ENCODE measurements at places on chromosomes 3 and 15.

GRCh38 chr15:58650102-58650501 lies 99.4 kb downstream of the ADAM10 start:
- no peak for DNase-seq

DNA sequence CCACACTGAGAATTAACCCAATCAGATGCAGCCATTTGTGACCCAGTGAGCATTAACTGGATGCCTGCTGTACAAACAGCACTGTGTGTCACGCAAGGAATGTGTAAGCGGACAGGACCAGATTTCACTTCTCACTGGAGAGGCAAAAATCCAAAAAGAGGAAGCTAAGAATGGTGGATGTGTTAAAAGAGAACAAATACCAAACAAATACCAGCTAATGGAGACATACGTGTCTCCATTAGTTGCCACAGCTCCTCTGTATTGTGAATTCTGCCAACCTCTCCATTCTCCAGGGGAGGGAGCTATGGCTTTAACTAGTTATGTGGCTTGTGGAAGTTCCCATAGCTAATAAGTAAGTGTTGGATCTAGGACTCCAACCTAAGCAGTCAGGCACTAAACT lies 2.6 kb downstream of the LTF start:
- DNase-seq, result no peak

DNA sequence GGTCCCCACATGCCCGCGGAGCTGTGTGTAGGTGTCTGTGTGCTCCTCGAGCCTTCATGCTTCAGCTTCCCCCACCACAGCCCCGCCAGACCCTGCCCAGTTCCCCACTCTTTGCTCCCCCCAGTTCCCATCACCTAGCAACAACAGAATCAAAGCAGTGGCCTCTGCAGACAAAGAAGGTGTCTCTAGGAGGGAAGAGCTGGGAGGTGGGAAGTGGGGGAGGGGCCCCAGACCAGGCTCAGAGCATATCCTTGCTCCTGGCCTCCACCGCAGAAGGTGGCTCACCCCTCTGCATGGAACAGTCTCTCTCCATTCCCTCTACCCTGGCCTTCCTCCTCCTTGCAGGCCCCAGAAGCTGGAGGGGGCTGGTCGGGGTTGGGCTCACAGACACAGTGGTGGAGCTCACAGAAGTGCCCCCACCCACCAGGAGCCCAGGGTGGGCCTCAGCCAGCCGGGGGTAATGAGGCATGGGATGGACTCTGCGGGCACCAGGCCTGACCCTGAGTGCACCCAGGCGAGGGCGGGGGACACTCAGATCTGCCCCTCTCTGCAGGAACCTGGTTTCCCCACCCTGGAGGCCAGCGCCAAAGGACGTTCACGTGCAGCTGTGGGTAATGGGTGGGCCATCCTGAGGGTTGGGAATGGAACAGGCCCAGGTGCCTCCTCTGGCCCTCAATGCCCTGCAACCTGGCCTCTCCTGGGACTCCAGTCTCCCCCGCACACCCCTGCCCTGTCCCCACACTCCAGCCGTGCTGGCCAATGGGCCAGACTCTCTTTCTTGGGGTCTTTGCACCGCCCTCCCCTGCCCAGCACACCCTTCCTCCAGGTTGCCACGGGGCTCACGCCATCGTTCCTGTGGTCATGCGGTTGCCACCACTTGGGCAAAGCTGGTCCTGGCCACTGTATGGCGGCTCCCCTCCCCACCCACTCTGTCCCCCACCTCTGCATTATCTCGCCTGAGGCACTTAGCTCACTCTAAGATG lies 53.4 kb downstream of the TPRA1 start:
- no peak for DNase-seq

DNA sequence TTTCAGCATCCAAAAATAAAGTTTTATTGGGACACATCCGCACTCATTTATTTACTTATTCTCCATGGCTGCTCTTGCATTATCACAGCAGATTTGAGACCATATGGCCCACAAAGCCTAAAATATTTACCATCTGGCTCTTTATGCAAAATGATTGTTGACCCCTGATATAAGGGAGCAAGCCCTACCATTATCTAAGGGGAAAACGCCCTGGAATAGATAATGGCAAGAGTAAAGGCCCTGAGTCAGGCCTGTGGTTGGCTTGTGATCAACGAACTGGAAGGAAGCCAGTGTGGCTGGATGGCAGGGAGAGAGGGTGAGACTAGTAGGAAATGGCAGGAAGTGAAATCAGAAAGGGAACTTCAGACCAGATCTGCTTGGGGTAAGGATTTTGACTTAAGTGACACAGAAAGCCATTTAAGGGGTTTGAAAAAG lies 24.6 kb upstream of the DMXL2 start:
- DNase-seq, result peak; percentile 77

DNA sequence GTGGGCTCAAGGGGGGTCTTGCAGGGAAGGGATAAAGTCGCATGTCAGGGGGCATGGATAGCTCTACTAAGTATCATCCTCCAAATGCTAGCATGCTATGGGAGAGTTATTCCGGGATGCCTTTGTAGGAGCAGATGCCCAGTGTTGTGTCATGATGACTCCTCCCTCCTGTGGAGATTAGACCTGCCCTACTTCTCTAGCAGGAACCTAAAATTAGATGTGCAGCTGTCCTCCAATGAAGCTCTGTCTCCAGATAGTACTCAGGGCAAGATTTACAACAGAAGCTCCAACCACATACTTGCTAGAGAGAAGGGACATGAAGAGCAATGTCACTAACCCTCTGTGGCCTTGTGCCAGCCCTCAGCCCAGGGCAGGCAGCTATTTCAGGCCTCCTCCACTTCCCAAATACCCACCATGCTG lies 82.5 kb downstream of the AGBL1 start:
- DNase-seq, result no peak

GRCh38 chr3:43012174-43012573 lies 33.1 kb downstream of the GASK1A start:
- no peak for DNase-seq

GRCh38 chr15:45555934-45556608 lies 31.1 kb upstream of the BLOC1S6 start:
- no peak for DNase-seq

DNA sequence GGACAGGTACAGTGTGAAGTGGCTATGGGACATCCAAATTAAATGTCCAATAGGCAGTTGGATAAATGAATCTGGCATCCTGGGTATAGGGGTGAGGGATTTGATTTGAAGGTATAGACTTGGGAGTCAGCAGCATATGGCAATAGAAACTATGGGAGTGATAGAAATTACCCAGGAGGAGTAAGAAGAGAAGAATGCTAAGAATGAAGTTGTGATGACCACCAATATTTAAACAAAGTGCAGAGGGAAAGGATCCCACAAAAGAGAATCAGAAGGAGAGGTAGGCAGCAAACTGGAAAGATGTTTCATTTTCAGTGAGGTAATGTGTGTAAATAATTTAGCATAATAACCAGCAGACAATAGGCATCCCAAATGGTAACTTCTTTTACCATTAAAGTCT lies 13.8 kb upstream of the MSL2 start:
- peak; percentile 67 for DNase-seq

GRCh38 chr3:185399737-185400667 lies 37.1 kb downstream of the MAP3K13 start:
- no peak for DNase-seq

DNA sequence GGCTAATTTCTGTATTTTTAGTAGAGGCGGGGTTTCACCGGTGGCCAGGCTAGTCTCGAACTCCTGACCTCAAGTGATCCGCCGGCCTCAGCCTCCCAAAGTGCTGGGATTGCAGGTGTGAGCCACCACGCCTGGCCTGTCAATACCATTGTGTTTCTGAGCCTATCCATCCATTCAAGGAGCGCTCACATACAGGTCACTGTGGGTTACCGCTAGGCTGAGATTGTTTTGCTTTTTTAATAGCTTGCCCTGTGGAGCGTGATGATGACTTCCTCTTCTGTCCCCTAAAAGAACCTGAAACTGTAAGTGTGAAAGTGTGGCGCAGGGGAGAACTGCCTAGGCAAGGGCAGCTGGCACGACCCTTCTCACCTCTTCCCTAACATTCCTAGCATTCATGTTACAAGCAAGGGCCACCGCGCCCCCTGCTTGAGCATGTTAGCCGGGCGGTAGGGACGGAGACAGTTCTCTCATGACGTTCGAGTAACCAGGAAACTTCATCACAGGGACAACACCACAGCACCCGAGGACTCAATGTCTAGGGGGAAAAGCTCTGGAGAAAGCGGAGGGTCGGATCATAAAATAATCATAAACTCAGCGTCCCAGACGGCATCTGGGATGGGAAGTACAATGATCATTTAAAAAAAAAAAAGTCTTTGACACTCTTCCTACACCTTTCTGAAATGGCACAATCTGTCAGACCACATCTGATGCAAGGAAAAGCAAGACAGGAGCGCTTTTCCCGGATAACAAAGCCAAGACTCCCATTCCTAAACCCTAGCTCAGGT lies 790 bp downstream of the LAMP3 start:
- no peak for DNase-seq

GRCh38 chr15:83413054-83413719 lies 34.0 kb upstream of the SH3GL3 start:
- no peak for DNase-seq

GRCh38 chr3:168824107-168824506 lies 728.4 kb upstream of the GOLIM4 start:
- no peak for DNase-seq

DNA sequence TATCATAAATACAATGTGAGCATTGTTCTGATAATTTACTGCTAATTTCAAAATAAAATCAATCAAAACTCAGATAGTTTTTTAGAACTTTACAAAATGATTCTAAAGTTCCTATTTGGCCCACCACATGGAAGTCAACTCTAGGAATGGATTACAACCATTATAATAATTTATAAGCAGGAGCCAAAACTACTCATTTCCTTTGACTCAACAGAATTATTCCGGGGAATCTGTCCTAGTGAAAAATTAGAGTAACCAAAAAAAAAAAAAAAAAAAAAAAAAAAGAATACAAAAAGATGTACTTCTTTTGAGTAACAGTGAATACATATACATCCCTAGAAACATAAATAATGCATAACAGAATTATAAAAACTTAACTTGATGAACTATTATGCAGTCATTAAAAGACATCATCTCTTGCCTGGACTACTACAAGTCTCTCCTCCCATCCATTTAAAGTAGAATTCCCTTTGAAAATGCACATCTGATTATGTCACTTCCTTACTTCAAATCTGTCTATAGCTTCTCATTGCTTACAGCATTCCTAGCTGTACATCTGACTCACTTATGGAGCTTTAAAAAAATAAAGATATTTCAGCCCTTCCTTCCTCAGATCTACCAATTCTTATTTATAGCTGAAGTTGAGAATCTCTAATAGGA lies 43.4 kb downstream of the HDGFL3 start:
- peak; percentile 42 for DNase-seq

GRCh38 chr3:174775603-174776002 lies 83.5 kb upstream of the NAALADL2 start:
- DNase-seq, result no peak

DNA sequence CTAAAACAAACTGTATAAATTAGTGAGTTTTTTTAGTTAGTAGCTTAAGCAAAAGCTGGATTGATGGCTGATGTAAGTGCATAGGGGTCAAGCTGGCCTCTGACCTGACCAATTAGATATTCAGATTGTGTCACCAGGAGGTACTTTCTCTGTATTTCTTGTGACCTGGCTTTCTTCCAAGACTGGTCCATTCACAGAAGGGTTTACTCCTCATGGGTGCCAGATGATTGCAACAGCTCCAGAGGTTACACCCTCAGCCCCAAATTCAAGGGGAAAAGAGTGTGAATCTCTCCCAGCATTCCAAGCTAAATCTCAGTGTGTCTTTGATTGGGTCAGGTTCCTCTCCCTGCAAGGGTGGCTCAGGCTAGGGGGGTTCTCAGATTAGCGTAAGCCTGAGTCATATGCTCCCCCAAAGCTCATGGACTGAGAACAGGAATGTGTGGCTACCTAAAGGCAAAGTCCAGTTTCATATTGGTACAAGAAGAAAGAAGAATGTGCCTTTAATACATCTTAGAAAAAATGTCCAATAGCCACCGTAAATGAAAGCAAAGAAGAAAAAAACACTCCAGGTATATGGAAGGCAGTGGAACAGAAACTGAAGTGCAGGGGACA lies 16.5 kb downstream of the PML start:
- no peak for DNase-seq

GRCh38 chr15:98565566-98565965 lies 82.8 kb upstream of the IGF1R start:
- no peak for DNase-seq

- DNase-seq, result no peak
Observed at GRCh38 chr15:77291107-77291506, 128.8 kb downstream of the PEAK1 start.

- DNase-seq, result peak; percentile 85
Observed at GRCh38 chr15:85407421-85408269, 27.2 kb downstream of the AKAP13 start.

DNA sequence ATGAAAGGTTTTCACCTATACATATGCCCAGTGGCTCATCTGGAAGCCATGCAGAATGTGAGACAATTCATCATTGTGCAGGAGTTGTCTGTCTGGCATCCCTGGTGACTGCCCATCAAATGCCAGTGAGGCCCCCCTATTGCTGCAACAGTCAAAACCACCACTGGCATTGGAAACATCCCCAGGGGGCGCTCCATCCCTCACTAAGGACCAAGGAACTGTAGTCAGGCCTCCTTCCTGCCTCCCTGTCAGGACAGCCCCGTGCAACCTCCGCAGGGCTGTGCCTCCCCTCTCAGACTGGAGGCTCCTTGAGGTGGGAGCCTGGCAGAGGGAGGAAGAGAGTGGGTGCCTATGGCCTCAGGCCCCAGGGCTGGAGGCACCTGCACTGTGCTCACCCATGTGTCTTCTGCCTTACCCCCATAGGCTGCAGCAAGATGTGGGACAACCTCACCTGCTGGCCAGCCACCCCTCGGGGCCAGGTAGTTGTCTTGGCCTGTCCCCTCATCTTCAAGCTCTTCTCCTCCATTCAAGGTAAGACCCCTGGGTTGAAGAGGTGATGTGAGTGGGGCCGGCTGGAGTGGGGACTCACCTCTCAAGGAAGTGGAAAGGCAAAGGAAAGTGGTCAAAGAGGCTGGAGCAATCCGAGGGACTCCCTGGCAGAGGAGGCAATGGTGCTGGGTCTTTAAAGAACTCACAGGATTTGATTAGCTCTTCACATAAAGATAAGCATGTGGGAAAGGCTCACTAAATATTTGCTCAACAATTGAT lies 16.5 kb downstream of the VIPR1 start:
- no peak for DNase-seq

DNA sequence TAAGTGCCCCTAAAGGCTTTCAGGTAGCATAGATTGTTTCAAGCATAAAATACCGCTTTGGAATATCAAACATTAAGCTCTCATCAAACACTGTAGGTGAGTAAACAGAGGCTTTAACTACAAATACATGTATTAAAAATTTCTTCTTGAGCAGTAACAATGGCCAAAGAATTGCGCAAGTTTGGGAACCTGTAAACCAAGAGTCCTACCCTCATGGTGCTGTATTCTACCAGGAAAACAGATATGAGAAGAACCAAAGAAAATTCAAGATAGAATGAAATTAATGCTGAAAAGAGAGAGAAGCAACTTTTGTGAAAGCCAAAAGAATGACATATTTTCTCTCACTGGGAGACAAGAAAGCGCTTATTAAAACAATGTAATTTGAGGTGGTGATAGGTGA lies 45.5 kb downstream of the CPNE4 start:
- DNase-seq, result no peak

- DNase-seq, result no peak
Observed at GRCh38 chr15:47688573-47689086, 28.7 kb upstream of the SEMA6D start.

All from A172 (cell line).